ENCODE measurements at places on chromosomes 2 and 18.
A peak's percentile ranks its signal among the peaks of the same experiment; 100 is the strongest.

DNA sequence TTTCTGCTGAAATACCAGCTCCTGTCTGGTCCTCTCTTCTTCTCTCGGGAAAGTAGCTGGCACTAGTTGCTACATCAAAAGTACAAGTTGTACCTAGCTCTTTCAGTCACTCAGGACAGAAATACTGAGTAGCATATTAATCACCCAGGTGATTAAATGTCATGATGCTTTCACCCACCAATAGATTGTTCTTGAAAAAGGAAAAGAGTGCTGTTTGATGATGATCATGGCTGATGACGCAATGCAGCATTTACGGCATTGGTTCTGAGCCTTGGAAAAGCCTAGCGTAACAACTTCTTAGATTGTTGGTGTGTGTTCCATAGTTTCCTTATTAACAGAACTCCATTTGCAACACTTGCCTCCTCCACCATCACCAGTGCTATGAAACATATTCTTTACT lies 190.7 kb downstream of the CDH7 start:
- no peak for DNase-seq

DNA sequence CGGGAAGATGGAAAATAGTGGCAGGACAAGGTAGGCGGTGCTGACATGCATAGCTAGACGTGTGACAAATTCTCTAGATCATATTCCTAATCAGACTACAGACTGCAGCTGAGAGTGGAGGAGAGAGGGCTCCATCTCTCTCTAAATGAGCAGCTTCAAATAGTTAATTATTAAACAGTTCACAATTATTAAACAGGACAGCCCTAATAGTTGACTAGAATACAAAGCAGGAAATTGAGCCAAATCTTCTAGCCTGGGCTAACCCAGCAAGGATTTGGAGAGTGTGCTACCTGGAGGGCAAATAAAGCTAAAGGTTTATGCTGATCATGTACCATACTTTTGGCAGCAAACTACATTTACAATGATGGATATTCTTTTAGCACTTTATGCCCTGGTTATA lies 54.4 kb upstream of the CWC22 start:
- no peak for DNase-seq

- no peak for DNase-seq
Observed at GRCh38 chr2:66382091-66382490, 52.8 kb upstream of the MEIS1 start.

DNA sequence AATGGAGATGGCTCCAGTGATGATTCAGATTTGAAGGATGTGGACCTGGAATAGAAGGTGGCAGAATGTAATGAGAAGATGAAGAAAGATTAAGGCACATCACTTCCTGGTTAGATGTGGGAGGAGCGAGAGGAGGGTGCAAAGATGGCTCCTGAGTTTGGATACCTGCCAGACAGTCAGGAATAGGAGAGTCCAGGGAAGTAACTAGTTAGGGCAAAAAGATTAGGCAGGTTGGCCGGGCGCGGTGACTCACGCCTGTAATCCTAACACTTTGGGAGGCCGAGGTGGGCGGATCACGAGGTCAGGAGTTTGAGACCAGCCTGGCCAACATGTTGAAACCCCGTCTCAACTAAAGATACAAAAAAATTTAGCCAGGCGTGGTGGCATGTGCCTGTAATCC lies 5.6 kb downstream of the C2orf74 start:
- DNase-seq, result no peak

DNA sequence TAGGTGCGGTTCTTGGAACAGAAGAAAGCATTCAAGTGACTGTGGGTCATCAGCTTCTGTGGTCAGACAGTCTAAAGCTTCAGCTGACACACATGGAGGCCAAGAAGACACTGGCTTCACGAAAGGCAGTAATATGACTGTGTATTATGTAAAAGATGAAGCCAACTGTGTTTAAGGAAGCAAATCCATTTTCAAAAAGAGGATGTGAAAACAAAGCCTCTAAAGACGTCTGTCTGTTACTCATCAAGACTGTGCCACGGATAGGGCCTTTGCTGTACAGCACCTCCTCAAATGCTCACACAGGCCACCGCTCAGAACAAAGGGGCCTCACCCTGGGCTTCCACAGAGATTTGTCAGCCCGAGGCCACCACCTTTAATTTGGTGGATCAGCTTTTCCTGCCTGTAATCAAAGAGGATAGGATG lies 21.1 kb upstream of the TMEM163 start:
- DNase-seq, result peak; percentile 43

- DNase-seq, result peak; percentile 99
Observed at GRCh38 chr2:70142590-70143313, 48.1 kb downstream of the C2orf42 start.

- DNase-seq, result no peak
Observed at GRCh38 chr2:116487336-116487735, 1327.2 kb upstream of the DDX18 start.

DNA sequence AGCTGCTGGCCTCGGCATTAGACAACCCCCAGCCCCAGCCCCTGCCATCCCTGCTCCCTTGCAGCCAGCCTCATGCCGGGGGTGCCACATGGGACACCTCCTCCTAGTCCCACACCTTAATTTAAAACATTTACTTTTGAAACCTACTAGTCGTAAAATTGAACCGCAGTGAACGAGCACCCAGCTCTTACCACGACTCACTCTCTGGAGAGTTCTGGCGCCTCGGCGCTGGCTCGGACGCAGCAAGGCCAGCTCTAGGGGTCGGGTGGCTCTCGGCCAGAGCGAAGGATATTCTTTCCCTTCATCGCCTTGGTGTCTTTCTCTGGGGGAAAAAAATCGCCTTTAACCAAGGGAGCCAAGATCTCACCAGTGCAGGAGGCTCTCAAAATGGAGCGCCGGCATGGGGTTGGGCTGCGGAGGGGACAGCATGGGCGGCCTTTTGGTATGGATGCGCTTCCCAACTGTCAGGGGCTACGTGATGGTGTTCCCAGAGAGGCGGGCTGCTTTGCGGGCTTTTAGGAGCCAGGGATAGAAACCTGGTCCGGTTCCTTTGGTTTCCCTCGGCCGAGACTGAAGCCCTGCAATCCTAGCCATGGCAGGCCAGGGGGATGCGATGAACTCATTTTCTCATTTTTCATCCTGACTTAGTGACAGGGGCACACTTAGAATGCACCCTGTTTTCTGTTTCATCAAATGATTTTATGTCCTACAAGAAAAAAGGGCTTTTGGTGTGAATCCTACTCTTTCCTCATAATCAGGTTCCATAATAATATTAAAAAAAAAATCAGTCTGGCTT lies 2.0 kb downstream of the HPCAL1 start:
- DNase-seq, result no peak

- no peak for DNase-seq
Observed at GRCh38 chr18:35822413-35822812, 150.1 kb upstream of the RMP24 start.

- DNase-seq, result peak; percentile 58
Observed at GRCh38 chr18:741931-742512, 29.6 kb upstream of the ENOSF1 start.

GRCh38 chr2:119657466-119658145 lies 21.4 kb upstream of the TMEM177 start:
- DNase-seq, result no peak

DNA sequence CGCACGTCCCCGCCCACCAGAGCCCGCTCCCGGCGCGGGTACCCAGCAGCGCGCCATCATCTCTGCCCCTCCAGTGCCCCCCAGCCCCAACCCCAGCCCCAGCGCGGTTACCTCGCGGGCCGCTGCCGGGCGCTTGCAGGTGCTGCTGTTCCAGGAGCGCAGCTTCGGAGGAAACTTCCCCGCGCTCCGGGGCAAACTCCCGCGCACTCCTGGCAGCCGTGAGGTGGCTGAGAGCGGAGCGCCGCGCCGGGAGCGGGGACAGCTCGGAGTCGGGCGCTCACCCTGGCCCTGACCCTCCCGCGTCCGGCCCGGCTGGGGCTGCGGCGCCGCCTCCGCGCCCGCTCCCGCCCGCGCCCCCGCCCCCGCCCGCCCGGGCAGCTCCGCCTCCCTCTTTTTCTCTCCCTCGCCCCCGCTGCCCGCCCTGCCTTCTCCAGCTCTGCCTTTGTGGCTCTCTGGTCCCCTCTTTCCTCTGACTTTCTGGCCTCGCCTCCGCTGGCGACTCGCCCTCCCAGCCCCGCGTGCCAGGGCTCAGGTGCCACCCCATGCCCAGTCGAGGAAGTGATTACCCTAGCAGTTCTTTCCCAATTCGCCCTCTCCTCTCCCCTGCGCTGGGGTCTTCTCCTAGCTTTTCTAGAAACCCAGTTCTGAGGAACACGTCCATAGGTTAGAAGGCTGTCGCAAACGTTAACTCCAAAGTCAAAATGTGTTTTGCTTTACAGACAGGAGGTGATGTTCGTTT lies at the start of gene CHST9:
TSS of gene CHST9 (minus strand) at position 284 of the 739 bp plus-strand sequence. CDS start 42,499 bp downstream, outside the sequence.
- DNase-seq, result no peak
